ENCODE measurements at places on chromosomes 6 and 20.

DNA sequence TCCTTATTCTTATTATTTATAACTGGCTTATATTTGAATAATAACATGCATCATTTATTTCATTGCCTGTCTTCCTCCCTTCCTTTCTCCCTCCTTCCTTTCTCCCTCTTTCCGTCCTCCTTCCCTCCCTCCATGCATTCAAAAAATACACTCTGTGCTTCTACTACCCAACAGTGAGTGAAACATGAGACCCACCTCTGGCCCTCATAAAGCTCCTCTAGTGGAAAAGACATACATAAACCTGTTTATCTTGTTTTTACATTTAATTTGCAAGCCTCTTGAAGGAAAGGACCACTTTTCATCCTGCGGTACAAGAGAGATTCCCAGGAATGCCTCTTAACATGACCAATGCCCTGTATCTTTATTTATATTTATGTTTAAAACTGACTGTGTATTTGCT lies 21.8 kb upstream of the ISM1 start:
- no peak for DNase-seq

GRCh38 chr20:51237278-51237677 lies 214.4 kb upstream of the KCNG1 start:
- no peak for DNase-seq

- no peak for DNase-seq
Observed at GRCh38 chr6:151402228-151402627, 10.9 kb upstream of the ZBTB2 start.

DNA sequence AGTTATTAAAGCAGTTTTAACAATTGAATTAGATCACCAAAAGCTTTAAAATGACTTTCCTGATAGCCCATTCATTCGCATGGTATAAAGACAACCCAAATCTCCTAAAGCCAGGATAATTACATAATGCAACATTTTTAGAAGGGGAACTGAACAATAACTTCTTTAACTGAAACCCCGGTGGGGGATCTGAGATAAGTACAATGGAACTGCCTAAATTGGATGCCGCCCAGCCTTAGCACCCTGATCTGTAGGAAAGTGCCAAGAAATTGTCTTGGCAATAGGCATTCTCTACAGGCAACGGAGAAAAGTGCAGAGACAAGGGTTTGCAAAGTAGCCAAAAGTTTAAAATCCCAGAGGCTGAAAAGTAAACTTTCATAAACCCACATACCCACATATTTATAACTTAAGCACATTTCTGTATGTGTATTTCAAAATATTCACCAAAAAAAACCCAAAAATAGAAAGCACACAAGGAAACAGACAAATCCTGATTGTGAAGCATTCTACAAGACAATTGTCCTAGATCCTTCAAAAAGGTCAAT lies 98.8 kb upstream of the BEND6 start:
- no peak for DNase-seq

- no peak for DNase-seq
Observed at GRCh38 chr6:15342114-15342513, 96.2 kb downstream of the JARID2 start.

DNA sequence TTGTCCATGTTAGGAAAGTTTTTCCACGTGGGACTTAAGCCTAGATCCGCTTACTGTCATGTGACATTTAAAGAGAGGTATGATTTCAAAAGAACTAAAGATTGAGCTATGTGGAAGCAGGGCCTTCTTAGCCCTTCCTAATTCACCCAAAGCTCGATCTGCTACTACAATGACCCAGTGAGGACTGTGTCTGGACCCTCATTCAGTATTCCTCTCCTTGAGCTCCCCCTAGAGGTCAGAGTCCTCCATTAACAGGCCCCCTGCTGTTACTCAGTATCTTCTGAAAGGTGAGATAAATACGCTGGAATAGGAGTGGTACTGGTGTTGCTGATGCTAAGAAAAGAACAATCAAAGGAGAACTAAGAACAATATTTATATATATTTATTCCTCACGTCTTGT lies 414.0 kb downstream of the GJA1 start:
- no peak for DNase-seq

DNA sequence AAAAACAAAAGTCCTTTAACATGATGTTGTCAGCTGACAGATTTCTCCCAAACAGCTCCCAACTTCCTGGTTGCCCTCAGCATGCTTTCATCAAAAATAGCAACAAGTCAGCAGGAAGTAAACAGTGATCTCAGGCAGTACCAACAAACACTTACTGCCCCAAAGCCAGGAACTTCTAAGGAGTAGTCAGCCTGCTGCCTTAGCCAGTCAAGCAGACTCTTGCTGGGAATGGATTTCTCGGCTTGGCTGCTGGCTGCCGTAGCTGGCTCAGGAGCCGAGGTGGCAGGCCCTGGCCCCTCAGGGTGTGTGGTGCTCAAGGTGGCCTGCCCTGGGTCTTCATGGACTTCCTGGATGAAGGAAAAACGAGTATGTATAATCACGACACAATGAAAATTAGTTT lies 46.6 kb upstream of the EMILIN3 start:
- no peak for DNase-seq

- no peak for DNase-seq
Observed at GRCh38 chr6:144177726-144178125, 27.4 kb downstream of the STX11 start.

GRCh38 chr6:51152594-51152993 lies 333.9 kb downstream of the TFAP2B start:
- no peak for DNase-seq

DNA sequence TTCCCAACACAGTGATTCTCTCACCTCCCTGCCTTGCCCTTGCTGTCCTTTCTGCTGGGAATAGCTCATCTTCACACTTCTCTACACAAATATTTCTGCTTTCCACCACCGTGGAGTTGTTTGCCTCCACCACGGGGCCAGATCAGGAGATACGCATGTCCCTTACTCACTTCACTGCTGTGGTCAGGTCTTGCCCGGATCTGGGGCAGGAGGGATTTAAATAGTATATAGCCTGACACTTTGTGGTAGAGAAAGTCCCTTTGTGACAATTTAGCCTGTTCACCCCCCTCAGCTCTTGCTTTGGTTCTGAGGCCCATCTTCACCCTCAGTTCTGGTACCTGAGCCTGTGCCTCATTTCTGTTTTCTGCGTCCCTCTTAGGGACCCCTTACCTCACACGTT lies 92.6 kb upstream of the PREP start:
- DNase-seq, result no peak

DNA sequence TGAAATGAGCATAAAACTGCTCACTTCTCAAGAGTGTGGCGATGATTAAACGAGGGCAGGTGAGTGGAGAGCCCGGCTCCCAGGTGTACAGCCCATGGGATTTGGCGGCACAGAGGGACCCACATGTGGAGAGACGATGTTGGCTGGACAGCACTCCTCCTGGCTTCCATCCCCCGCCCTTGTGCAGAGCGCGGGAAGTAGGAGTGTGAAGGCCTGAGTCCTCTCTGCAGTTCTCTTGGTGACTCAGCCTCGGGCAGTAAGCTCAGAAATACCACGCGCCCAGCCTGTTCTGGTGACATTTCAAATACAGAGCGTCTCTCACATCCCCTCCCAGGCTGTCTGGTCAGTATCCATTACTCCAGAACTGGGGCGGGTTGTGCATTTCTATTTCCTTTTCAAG lies 94.2 kb upstream of the SRSF6 start:
- no peak for DNase-seq

- no peak for DNase-seq
Observed at GRCh38 chr6:123801067-123801466, 2.6 kb upstream of the NKAIN2 start.

GRCh38 chr20:48826883-48827771 lies 672 bp downstream of the PREX1 start:
- DNase-seq, result no peak

DNA sequence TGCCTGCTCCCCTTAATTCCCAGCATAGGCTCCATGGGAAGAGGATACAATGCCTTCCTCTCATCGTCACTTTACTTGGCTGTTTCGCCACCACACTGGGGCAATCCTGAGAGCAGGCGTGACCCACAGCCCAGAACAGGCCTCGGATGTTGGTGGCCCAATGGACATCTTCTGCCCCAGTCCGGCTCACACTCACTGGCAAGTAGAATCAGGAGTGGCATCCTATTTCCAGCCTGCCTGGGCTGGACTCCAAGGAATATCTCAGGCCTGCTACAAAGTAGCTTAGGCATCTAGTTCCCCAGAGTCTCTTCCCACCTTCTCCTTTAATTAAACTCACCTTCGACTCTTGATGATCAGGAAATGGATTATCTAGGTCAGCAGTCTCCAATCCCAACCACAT lies 110.5 kb downstream of the LRFN2 start:
- no peak for DNase-seq

DNA sequence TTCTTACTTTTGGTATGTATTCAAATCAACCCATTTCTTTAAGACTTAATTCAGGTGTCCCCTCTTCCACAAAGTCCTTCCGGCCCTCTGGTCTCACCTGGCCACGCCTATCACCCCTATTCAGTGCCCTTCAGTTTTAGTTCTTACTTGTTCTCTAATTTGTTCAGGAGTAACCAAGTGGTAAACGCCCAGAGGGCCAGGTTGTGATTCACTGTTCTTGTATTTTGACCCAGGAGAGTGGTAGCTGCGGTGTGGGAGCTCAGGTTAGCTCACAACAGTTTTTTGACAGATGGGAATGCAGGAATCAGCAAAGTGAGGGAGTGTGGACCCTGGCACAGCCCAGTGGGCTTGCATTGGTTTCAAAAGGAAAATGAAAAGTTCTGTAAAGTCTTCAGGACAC lies 81.7 kb upstream of the RIPOR2 start:
- DNase-seq, result no peak

DNA sequence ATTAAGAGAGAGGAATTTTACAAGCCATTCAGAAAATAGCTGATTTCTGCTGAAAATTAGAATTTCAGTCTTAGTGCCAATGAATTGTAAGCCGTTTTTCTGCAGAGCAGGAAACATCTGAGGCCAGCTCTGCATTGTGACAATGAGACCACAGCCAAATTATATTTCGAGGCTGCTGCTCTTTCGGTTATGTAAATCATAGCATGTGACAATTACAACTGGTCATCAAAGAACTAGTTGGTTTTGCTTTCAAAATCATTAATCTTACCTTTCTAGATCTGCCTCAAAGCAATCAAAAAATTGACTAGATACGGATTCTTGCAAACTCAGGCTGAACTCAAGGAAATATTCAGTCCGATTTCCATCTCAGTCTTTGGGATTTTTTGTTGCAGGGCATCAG lies 33.4 kb upstream of the INSM1 start:
- DNase-seq, result no peak

- no peak for DNase-seq
Observed at GRCh38 chr20:52616629-52617028, 355.5 kb upstream of the TSHZ2 start.

- no peak for DNase-seq
Observed at GRCh38 chr20:34010405-34010931, 16.8 kb downstream of the RALY start.

GRCh38 chr20:17456279-17456678 lies 74.9 kb downstream of the BFSP1 start:
- DNase-seq, result no peak

DNA sequence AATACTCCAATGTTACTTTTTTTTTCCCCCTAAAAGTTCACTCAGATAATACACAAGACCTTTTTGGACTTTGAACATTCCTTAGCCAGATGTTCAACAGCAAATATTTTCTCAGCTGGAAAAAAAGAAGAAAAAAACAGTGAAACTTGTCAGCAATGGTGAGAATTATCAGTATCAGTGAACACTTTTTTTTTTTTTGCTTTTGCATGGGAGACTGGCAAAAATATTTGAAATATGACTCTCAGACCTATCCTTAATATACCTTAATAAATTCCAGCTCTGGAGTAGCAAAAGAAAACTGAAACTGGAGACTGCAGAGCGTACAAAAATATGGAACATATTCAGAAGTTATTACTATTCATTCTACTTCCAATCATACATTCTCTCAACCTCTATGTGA lies 92.3 kb downstream of the RFPL4B start:
- no peak for DNase-seq

- no peak for DNase-seq
Observed at GRCh38 chr6:119353696-119354095, 4.1 kb upstream of the MAN1A1 start.

DNA sequence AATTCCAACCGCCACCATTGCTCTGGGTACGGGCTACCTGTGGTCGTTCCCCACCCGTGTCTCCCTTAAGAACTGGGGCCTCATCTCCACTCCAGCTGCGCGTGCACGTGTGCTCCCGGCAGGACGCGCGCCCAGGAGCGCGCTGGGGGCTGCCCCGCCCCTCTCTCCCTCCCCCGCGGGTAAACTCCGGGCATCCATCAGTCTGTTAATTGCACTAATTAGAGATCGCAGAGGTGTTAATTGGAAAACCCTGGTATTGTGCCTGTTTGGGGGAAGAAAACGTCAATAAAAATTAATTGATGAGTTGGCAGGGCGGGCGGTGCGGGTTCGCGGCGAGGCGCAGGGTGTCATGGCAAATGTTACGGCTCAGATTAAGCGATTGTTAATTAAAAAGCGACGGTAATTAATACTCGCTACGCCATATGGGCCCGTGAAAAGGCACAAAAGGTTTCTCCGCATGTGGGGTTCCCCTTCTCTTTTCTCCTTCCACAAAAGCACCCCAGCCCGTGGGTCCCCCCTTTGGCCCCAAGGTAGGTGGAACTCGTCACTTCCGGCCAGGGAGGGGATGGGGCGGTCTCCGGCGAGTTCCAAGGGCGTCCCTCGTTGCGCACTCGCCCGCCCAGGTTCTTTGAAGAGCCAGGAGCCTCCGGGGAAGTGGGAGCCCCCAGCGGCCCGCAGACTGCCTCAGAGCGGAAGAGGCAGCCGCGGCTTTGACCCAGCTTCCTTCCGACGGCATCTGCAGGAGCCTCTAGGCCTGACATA lies 14.4 kb downstream of the FOXP4 start:
- DNase-seq, result no peak

- no peak for DNase-seq
Observed at GRCh38 chr6:168384045-168385036, 56.6 kb upstream of the SMOC2 start.

GRCh38 chr6:43966374-43966658 lies 160.9 kb downstream of the MRPL14 start:
- DNase-seq, result no peak

Data from NCI-H1436 treated with DMSO at 0.1 percent for 48 hours (cell line).